AG08396 (cell line): ENCODE measurements at places on chromosomes 1 and 21.

DNA sequence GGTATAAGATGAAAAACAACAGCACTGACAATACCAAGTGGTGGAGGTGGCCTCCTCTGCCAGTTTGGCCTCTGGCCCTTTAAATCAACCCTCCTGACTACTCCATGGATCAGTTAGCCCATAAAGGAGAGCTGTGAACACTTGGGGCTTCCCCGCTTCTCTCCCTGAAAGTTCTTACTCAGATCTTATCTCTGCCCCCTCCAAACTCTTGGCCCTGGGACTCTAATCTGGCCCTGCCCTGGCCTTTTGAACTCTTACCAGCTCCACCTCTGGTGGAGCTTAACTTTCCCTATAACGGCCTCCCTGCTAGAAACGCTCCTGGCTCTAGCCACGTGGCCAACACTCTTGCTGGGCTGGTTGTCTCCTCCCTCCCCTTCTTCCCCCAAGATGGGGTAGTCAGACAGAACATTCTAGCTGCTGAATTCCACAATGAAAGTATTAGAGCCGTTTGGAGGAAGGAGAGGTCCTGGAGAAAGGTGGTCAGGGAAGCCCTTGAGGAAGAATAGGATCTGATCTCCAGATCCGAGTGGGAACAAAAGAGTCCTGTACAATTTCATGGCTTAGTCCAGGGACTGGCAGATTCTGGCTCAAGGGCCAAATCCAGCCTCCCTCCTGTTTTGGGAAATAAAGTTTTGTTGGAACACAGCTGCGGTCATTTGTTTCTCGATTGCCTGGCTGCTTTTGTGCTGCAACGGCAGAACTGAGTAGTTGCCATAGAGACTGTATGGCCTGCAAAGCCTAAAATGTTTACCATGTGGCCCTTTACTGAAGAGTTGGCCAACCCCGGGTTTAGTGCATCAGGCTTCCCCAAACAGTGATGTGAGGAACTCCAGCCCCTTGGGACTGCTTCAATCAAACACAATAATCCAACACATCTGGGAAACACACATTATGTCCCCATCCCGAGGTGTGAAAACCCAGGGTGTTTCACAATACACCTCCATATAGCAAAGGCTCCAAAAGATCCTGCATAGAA, 9.5 kb upstream of the PIGR start:
- no peak for DNase-seq

DNA sequence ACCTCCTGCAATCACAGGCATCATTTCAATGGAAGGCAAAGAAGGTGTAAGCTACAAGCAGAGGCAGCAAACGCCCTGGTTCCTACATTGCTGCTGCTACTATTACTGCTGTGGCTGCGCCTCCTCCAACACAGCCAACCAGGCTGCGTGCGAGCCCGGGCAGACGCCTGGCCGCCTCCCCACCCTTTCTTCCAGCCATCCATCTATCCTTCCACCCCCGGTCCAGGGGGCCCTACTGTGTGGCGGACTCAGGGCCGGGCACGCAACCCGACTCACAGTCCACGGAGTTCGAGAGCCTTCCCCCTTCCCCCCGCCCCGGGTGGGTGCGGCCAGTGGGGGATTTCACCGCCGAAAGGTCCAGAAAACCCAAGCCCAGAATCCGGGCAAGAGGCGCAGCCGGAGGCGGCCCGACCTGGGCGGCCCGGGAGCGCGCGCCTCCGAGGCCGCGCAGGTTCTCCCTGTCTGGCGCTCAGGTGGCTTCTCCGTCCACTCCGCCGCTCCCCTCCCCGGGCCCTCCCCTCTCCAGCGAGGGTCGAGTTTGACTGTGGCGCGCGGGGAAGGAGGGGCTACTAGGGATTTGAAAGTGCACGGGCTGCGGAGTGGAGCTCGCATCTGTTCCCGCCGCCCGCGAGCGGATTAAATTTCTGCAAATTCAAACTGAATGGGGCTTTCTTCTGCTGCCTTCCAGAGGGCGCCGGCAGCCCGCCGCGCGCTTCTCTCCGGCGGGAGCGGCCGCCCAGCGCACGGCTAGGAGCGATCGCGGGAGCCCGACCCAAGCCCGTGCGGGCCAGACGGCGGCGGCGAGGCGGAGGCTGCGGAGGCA, at the start of gene HUNK:
Gene HUNK, plus strand, starts transcription at position 569 of the 823 bp plus-strand sequence. CDS start 655 bp downstream, outside the sequence.
- peak; percentile 72 for DNase-seq

DNA sequence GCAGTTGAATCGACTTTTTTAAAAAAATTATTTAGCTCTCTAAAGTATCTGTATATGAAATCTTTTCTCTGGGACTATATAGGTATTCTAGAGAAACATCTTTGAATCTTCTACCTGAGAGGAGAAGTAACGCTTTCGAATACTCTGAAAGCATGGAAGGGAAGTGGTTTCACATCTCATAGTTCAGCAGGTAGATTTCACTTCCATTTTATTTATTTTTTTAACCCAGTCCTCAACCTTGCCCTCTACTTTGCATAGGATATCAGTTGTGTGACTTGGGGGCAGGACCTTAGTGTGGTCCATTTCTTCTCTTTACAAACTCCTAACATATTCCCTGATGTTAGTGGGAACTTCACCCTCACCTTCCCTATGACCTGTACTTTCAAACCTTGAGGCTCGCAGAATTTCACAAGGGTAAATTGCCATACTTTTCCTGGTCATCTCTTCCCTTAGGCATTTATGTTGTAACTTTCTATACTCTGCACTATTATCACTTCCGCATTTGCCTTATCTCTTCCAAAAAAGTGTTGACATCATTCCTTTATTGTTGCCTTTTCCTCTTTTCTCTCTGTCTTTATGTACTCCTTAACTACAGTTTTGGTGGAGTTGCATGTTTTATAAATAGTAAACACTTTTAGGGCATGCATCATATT, 1208.5 kb upstream of the ADGRL4 start:
- no peak for DNase-seq

DNA sequence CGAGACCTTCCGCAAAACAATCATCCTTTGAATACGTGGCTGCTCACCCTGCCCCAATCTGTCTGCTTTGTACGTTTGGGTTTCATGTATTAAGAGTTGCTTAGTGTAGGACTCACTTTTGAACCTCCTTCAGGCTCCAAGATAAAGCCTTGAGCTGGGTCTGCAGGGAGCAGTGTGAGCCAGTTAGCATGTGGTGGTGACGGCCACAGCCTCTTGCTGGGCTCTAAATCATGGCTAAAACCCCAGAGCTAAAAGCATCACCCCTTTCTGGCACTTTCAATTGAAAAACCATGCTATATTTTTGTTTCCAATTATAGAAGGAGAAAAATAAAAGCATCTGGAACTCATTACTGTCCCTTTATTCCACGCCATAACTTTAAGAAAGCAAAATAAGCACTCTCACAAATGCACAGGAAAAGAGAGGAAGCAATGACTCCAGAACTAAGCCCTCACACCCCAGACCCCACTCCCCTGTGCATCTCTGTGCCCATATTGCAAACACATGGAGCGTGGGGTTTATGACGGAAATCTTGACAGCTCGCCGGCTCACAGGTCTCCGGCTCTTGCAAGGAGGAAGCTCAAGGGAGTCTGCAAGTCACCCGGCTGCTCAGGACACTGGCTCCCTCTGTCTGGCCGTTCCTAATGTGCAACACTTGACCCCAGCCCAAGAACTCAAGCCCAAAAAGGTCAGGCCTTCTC, 135.5 kb downstream of the MIS18A start:
- no peak for DNase-seq

DNA sequence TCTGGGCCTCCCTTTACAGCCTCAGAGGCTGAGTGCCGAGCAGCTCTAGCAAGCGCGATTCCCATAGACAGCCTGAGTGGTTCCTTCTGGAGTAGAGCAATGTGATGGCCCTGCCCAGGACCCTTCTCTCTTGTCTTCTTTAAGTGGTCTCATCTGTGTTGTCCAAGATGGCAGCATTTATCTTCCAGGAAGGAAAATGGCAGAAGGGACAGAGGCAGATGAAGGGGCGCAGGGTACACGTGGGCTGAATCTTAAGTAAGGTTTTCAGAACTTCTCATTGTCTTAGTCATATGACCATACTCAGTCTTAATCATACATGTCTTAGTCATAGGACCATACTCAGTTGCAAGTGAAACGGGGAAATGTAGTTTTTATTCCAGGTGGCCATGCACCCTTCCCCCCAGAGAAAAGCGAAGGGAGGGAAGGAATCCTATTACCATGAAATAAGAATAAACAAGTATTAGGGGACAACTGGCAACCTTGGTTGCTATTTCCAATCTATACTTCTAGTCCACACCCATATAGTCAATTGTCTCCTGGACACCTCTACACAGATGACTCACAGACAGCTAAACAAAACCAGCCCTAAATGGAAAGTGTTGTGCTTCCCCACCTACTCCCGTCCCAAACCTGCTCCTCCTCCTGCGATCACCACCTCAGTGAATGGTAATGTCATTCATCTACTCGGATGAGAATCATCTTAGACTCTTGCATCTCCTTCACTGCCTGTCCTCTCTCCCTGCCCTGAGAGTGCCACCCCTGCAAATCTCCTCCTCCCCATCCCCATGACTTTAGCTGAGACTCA, 13.3 kb downstream of the OVAAL start:
- no peak for DNase-seq

GRCh38 chr1:112579801-112580510, 39.0 kb downstream of the ST7L start:
- no peak for DNase-seq

DNA sequence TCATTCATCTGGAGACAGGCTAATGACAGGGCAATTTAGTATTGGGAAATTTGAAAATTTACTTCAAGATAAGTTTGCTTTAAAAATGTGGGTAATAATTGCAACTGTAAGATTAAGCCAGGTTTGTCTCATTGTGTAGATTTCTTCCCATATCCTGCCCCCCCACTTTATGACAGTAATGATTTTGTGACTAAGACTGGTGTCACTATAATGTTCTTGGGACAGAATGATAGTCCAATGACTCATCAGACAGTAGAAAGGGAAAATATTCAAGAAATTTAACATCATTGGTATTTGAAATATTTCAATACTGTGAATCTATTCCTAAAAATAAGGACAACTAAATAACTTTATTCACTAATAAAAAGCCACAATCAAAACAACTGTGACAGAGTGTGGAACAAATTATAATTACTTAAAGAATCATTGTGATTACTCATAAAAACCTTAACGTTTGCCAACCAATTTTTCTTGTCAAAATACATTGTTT, 36.7 kb downstream of the FH start:
- DNase-seq: peak; percentile 33

DNA sequence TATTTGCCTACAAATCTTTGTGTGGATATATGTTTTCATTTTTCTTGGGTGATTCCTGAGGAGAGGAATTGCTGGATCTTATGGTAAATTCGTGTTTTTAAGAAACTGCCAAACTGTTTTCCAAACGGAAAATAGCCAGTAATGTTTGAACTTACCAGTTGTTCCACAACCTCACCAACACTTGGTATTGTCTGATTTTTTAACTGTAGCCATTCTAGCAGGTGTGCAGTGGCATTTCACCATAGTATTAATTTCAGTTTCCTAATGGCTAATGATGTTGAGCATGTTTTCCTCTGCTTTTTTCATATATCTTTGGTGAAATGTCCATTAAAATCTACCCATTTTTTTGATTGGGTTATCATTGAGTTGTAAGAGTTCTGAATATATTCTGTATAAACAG, 56.6 kb downstream of the RPS6KC1 start:
- no peak for DNase-seq

GRCh38 chr1:193960040-193960439, 773.6 kb upstream of the B3GALT2 start:
- no peak for DNase-seq

DNA sequence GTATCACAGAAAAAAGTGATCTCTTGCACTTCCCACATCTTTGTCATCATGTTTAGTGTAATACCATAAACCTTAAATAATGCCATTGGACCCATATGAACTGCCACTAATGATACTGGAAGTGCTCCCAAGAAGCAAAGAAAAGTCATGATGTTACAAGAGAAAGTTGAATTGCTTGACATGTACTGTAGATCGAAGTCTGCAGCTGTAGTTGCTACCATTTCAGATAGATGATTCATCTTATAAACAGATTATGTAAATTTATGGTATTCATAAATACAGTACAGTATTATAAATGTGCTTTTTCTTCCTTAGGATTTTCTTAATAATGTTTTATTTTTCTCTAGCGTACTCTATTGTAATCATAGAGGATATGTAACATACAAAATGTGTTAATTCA, 30.1 kb upstream of the LAMC2 start:
- no peak for DNase-seq

GRCh38 chr1:118097622-118098348, 87.2 kb downstream of the SPAG17 start:
- no peak for DNase-seq

DNA sequence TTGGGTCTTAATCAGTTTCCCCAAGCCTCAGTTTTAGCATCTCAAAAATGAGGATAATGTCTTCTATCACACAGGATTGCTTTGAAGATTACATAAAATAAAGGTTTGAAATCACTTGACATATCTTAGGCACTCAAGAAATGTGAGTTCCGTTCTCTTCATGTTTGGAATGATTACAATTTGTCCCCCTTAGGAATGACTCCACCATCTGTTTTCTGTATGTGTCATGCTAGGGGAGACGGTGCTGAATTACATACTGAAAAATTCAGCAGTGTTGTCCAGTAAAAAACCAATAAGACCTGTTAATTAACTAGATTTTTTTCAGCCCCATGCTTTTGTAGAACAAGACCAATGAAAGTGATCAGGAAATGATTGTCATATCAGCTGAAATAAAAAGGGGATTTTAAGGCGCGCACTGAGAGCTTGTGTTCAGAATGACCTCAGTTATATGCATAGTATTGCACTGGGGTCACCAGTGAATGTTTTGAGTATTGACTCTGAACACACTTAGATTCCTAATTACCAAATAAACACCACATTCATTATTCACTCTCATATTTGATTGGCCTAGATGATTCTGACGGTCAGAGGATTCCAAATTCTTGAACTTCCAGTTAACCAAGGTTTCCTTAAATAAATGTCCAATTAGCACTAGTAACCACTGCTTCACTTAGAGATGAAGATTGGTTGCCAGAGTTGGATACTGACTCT, 114.5 kb upstream of the KCNK2 start:
- DNase-seq: peak; percentile 13

DNA sequence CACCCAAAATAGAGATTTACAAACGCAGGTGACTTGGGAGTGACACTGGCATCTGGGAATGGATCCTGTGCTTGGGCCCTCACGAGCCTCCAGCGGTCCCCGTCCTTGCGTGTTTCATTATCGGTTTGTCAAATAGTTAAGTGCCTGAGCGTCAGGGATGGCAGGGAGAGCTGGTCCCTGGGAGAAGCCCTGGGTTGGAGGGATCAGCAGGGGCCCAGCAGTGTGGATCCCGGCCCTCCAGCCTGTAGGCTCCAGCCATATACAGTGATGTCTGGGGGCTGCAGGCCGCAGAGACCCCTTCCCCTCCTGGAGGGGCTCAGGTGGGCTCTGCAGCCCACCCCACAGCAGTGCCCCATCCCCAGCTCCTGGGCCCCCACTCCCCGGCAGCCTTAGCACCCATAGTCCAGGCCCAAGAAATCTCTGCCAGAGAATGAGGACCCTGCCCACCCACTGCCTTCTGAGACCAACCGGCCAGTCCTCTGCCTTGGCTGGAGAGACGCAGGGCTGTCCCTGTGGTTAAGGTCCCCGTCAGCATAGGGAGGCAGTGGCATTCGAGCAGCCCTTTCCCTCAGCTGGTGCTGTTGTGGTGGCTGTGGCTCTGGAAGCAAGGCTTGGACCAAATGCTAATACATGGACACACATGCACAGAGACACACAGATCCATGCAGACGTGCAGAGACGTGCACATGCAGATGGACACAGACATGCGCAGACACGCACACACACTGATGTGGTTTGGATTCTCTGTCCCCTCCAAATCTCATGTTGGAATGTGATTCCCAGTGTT, 2.4 kb upstream of the SLC19A1 start:
- DNase-seq: no peak

- no peak for DNase-seq
Observed at GRCh38 chr21:45891388-45892155, 90.0 kb upstream of the COL6A1 start.

- DNase-seq: peak; percentile 27
Observed at GRCh38 chr1:162141281-162142054, 72.0 kb downstream of the NOS1AP start.
